ENCODE measurements at places on chromosomes 11 and 22.

DNA sequence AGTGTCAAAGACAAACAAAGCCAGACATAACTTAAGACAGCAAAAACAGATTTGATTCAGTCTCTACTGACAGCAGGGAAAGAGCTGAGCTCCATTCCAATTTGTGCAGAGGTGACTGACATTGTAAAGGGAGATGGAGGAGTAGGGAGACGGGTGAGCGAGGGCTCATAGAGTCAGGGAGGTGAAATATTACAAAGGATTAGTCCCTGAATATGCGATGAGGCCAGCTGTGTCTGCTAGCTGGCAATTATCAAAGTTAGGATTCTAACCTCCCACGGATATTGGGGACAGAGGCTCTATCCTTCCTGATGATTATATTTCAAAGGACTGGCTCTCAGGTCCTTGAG is 8.3 kb downstream of the PLAAT2 start:
- DNase-seq: no peak

DNA sequence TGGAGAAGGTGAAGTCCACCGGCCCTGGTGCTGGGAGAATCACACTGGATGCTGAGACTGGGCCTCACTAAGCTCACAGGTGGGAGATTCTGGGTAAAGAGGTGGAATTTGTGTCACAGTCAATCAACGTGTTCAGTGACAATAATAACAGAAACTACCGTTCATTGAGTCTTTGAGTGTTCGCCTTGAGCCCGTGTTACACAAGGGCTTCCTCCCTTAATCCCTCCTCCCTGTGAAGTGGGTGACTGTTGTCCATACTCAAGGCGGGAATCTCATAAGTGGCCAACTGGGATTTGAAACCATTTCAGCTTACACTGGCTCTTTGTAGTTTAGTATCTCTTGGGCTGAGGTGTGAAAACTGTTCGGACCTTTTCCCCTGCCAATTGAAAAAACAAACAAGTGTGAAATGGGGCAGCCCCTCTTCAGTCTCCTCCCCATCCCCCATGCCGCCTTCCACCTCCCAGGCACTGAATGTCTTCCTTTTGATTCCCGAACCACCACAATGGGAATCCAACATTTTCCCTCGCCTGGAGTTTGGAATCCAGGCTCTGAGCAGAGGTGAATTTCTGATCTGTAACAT is 502.4 kb downstream of the MIAT start:
- no peak for DNase-seq

DNA sequence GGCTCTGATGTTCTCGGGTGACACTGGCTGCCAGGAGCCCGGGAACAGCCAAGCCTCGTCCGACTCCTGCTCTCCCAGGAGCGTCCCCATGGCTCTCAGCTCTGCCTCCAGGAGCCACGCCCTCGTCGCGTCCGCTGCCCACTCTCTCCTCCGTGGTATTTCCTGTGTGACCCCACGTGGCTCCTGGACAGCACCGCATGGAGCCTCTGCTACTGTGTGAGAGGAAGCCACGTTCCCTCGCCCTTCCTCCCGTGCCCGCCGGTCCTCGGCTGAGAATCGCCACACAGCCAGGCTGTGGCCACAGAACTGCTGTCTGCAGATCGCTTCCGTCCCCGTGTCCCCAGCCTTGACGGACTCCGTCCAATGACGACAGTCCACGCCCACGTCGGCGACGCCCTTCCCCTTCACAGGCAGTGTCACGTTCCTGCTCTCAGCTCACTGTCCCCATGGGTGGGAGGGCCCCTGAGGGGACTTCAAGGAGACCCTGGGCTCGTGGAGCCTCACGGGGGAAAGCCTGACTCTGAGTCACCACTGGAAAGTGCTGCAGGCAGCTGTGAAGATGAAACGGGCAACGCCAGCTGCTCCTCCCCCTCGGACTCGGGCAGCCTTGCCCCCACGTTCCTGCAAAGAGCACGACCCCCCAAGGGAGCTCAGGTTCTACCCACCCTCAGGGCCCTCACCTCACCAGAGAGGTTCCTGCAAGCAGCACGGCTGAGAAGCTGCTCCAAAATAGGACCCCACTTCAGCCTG is 458.5 kb downstream of the BRD1 start:
- DNase-seq: no peak

GRCh38 chr11:2531277-2531986 is 86.6 kb downstream of the KCNQ1 start:
- DNase-seq: peak; percentile 85

- no peak for DNase-seq
Observed at GRCh38 chr11:12196308-12196707, 85.9 kb downstream of the MICAL2 start.

DNA sequence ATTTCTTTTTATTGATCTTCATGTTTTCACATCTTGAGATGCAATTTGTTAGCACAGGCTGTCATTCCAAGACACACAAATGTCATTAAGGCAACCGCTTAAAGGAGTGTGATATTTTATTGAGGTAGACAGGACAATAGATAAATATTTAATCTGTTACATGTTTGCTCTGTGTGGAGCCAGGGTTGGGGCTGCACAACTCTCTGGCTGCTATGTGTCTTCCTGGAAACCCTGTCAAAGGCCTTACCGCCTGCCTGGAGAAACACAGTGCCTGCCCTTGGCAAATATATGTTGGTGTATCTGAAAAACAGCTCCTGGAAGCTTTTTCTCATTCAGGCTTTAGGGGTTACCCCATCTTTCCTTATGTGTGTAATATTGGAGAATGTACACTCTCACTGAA is 139.7 kb upstream of the TEAD1 start:
- no peak for DNase-seq

DNA sequence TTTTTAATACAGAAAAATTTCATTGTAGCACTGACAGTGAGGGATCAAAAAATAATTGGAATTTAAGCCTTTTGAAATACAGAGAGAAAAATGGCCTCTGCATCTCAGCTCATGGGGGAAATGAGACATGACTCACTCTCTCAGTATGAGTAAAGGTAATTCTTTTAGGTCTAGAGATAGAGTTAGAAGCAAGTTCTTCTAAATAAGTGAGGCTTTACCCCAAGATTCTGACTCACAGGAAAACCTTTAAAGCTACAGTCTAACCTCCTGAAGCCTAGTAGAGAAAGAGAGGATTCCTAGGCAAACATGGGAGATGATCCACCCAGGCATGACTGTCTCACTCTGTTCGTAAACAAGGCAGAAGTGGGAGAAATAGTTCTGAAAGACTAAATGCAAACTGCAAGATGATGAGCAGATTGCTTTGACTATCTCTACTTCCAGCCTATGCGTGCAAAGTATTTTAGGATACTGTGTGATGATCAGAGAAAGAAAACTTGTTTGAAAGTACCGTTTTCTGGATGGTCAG is 1003.3 kb upstream of the CCDC90B start:
- DNase-seq: peak; percentile 60

DNA sequence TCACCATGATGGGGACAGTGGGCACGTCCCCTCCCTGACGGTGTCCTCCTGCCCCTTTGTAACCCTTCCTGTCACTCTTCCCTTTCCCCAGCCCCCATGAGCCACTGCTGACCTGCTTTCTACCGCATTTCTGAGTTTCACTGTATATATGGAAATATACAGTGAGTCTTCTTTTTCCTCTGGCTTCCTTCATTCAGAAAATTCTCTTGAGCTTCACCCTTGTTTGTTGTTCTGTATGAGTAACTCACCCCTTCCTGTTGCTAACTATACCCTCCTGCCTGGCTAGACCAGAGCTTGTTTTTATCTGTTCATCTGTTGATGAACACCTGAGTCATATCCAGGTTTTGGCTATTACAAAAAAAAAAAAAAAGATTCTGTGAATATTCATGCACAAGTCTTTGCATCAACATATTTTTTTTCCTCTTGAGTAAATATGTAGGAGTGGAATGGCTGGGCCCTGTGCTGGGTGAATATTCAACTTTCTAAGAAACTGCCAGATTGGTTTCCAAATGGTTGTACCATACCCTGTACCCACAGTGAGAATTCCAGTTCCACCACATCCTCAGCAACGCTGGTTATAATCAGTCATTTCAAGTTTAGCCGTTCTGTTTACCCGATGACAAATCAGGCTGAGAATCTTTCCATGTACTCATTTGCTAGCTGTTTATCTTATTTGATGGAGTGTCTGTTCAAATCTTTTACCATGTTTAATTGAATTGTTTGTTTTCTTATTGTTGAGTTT is 62.0 kb downstream of the IGF2 start:
- DNase-seq: no peak

GRCh38 chr11:105524286-105524685 is 85.6 kb upstream of the GRIA4 start:
- no peak for DNase-seq

- peak; percentile 91 for DNase-seq
Observed at GRCh38 chr11:2532704-2533586, 88.1 kb downstream of the KCNQ1 start.

GRCh38 chr11:102108734-102109440 is 1.4 kb upstream of the YAP1 start:
- no peak for DNase-seq

GRCh38 chr11:36292311-36292722 is 3.1 kb upstream of the COMMD9 start:
- DNase-seq: peak; percentile 74

- no peak for DNase-seq
Observed at GRCh38 chr22:43393132-43393843, 18.5 kb upstream of the MPPED1 start.

DNA sequence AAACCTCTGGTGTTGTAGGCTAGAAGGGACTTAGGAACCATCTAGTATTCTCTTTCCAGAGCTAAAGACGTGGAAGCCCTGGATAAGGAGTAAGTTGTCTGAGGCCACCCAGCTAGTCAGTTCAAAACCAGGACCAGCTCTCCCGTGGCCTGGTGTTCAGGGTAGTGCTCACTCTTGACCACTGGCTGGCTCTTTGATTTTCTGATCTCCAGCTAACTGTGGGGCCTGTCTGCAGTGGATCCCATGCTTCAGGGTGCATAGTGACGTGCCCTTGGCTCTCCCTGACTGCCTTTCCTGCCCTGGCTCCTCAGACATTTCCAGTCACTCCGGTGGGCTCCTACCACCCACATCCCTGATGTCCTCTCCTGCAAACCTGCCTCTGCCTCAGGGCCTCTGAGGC is 1.3 kb downstream of the CLMP start:
- DNase-seq: no peak

DNA sequence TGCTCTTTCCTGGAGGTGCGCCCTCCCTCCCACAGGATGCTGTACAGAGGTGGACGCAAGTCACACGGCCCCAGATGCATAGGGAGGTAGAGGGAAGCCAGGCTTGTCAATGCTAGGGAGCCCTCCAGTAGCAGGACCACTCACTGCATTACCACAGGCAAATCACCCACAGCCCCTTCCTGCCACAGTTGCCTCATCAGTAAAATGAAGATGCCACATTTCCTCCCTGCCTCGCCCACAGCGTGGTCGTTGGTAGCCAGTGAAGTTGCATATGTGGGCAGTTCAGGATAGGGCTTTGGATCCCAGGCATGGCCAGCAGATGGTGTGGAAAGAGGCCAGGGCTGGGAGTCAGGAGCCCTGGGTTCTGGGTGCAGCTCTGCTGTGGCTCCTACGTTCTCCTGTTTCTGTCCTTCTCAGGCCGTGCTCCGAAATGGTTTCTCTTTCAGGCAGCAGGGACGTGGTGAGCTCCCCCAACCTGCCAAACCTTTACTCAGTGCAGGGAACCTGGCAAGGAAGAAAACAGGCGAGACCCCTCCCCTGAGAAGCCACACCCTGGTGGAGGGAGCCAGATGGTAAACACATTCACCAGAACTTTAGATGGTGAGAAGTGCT is 22.6 kb downstream of the DAGLA start:
- no peak for DNase-seq

DNA sequence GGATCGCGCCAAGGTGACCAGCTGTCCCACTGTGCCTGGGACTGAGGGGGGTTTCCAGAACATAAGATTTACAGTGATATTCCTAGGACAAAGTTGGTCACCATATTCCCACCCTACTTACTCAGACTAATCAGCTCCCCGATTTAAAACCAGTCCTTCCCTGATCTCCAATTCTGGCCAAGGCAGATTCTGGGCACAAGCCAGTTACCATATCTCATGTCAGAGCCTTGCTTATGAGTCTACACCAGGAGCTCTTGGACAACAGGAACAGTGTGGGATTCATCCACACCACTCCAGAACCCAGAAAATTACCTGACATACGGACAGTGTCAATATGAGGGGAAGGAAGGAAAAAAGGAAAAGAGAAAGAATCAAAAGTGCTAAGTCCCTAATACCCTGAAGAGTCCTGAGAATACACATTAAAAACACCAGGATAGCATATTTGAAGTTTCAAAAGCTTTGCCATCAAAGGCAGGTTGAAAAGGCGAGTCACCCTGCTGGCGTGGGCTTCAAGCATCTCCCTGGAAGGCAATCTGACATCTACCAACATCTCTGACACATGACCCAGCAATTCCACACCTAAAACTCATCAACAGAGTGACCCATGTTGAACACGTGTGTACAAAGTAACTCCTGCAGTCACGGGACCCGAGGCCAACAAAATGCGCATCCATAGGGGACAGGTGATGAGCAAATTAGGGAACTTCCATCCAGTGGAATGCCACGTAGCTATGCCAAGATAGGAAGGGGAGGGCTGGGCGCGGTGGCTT is 8.0 kb upstream of the IL2RB start:
- no peak for DNase-seq

- DNase-seq: no peak
Observed at GRCh38 chr11:1888347-1888753, 3.3 kb downstream of the PRR33 start.

GRCh38 chr11:88807349-88807748 is 258.4 kb downstream of the GRM5 start:
- no peak for DNase-seq

GRCh38 chr11:118086913-118087768 is at the start of gene SMIM35:
Gene SMIM35 (minus strand): TSS chr11:118086963. CDS start chr11:118086757, 206 bp downstream.
- no peak for DNase-seq

GRCh38 chr11:7630002-7630401 is 43.3 kb downstream of the CYB5R2 start:
- no peak for DNase-seq

GRCh38 chr22:43689356-43689755 is 122.7 kb downstream of the EFCAB6 start:
- no peak for DNase-seq

DNA sequence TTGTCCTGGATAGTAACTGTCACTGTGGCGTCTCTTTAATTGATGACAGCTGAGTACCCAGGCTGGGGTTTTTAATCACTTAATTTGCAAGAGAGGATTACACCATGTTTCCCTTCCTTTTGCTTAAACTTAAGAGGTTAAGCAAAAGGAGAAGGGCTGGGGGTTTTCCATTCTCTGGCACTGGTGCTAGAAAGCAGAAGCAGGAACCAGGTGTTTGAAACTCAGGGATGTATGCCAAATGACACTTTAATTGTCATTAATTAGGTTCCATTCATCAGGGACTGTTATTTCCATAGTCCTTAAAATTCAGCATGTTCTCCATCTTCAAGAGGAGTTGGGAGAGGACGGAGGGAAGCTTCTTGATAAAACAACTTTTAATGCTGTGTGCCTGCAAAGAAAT is 746.2 kb downstream of the NELL1 start:
- DNase-seq: no peak

- DNase-seq: no peak
Observed at GRCh38 chr11:121067962-121068647, 32.9 kb upstream of the TECTA start.
